Aorta (tissue), 5 donors: ENCODE measurements at places on chromosomes 13 and 19.

DNA sequence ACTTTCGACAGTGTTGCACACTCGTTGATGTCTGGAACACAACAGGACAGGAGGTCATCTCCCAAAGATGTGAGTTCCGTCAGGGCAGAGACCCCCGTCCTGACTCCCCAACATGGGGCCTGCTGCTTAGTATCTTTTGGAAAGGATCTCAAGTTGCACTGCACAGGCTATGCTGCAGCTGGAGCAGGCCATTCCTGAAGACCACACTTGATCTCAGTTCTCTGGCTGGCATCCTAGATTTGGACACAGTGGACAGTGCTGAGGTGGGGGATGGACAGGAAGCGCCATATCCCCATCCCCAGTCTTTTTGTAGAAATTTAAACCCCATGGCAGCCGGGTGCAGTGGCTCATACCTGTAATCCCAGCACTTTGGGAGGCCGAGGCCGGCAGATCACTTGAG lies 5.9 kb downstream of the ADGRE2 start:
- no peak for DNase-seq

DNA sequence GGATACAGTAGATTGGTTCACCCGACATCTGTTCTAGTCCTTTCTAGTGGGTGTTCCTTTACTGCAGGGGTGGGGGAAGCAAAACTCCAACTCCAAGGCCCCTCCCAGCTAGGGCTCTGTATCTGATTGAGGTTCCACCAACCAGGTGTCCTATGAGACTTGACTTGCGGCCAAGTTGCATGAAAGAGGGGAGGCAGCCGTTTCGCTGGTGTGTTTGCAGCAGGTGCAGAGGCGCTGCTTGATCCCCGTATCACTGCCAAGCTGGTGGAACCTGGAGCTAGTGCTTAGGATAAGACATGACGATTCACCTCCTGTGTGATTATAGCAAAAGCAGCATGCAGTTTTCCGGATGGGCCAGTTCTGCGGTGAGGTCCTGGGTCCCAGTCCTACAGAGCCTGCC lies 338.2 kb downstream of the UQCRFS1 start:
- no peak for DNase-seq

DNA sequence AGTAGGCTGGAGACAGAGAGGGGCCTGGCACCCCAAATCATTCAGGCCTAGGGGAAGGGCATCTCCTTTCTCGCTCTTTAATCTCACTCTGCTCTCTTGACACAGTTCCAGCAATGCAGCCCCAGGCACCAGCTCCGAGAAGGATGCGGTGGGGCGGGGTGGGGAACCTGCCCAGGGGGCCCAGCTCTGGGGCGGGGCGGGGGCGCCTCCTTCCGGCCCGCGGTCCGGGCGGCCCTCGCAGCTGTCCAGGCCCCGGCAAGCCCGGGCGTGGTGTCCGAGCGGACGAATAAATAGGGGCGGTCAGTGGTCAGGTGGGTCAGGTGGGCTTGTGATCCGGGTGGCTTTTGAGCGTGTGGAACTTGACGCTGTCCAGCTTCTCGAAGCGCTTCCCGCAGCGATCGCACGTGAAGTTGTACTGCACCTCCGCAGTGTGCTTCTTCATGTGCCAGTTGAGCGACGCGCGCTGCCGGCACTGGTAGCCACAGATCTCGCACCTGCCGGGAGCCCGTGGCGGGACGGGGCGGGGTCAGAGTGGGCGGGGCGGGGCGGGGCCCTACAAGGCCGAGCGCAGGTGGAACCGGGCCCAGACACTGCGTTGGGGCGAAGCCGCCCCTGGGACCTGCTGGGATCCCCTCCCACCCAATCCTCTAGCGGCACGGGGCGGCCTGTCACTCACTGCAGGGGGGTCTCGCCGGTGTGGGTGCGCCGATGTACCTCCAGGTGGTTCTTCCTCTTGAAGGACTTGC lies 2.7 kb upstream of the ELAVL3 start:
- peak; percentile 54 for DNase-seq

DNA sequence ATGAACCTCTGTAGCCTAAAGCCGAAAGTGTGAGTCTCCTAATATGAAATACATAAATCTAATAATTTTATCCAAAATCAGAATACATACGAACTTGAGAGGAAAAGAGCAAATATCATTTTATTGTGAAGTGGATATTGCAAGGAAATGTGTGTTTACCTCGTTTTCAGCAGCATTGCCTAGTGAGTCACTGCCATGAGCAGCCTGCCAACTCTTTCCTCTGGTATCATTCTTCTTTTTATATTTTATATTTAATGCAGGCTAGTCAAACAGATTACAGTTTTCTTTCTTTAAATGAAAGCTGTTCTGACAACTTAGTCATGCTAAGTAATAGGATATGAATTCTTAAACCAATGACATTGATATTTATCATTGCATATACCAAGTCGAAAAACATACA lies 44.2 kb downstream of the EDNRB start:
- no peak for DNase-seq

GRCh38 chr19:2758601-2759313 lies 18.9 kb upstream of the SLC39A3 start:
- DNase-seq = no peak

DNA sequence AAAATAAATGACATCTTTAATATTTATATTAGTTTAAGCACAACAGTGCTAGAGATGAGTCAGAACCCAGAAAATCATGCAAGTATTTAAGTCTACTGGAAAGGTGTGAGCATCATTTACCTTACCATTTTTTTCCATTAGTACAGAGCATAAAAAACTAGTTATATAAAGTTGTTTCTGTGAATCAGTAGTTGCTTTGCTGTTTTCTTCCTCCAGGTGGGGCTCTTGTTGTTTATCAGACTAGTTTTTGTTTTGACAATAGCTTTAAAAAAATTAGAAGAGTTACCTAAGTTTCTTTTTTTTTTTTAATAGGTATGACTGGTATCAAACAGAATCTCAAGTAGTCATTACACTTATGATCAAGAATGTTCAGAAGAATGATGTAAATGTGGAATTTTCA lies 12.7 kb downstream of the SUGT1 start:
- no peak for DNase-seq
